ENCODE measurements at places on chromosomes 7 and 10. TPM values are rescaled to one million over a fixed set of nuclear protein-coding genes. Genes with fewer than 3 reads are reported as not detected.

LRRC72 gene
- total RNA-seq, result not detected

ATRNL1 gene
- 27.2 TPM for total RNA-seq

C7orf57 gene
- not detected for total RNA-seq

NUDT1 gene
- total RNA-seq, result 75.1 TPM

FAM3C gene
- total RNA-seq, result 110 TPM

SLC18A3 gene
- total RNA-seq, result 0.47 TPM

SLC26A3 gene
- total RNA-seq, result 6.6 TPM

CTAGE6 gene
- total RNA-seq, result 2.9 TPM

GRCh38 chr10:58291538-58292174 lies 22.7 kb downstream of the CISD1 start:
- DNase-seq, result peak; percentile 64

DNA sequence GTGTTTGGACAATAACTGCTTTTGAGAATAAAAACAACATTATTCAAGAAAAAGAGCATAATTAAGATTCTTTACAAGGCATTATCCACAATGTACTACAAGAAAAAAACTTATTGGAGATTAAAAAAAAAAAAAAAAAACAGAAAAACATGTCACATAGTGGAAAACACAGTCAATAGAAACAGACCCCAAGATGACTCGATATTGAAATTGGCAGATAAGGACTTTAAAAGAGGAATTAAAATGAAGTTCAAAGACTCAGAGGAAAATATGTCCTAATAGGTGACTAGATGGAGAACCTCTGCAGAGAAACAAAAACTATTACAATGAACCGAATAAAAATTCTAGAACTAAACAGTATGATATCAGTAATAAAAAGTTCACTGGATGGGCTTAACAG lies 248.9 kb downstream of the CALN1 start:
- no peak for DNase-seq

DNA sequence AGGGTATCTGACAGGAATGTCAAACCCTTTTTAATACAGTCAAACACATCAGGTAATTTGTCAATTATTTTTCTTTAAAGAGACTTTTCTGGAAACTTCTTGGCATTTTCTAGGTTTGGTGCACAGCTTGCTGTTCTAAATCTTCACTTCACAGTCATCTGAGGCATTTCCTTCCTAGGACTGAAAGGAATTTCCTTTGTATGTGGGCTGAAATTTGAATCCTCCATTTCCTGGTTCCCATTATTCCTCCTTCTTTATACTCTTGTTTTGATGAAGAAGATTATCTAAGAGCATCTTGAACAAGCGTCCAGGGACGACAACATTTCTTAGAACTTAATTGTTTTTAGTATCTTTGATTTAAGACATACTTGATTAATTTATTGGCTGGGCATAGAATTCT lies 24.9 kb downstream of the CALD1 start:
- DNase-seq, result no peak

DNA sequence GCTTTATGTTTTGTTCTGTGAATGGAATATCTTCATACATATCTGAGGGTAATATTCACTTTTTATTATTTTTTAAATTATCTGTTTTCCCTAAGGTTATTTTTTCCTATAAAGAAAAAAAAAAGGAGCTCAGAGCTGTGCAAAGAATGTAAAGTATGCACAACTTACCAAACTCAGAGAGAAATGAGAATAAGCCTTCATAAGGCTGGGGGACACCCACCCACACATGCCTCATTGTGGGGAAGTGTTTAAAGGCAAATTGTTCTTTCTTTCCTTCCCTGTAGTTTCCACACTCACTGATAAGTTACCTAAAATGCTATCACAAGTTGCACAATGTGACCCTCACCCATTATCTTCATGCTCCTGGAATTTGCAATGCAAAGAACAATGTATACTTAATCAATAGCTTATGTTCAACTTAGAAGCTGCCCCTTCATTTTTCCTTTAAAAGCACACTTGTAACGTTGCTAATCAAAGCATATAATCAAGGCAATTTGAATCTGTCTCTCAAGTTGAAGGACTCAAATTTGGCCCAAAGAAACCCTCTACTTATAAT lies 108.1 kb downstream of the GNAT3 start:
- DNase-seq, result no peak

DNA sequence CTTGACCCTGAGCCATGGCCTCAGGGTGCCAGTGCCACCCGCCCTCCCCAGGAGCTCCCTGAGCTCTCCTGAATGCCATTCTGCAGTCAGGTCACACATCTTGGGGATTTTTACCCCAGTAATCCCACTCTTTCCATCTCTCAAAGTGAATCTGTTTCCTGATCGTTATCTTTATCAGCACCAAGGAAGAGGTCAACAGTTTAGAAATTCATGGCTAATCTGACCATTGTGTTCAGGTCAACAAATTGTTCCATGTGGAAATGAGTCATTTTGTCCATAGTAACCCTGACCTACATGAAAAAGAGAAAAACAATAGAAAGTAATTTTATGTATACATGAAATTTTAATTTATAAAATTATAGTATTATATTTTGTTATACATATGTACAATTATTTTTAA lies 28.8 kb upstream of the ZNF488 start:
- DNase-seq, result no peak

- no peak for DNase-seq
Measured at GRCh38 chr7:6121141-6121540, 90.0 kb downstream of the ANKRD61 start.

- DNase-seq, result peak; percentile 53
Measured at GRCh38 chr7:87152897-87153641, 816 bp downstream of the DMTF1 start.

DNA sequence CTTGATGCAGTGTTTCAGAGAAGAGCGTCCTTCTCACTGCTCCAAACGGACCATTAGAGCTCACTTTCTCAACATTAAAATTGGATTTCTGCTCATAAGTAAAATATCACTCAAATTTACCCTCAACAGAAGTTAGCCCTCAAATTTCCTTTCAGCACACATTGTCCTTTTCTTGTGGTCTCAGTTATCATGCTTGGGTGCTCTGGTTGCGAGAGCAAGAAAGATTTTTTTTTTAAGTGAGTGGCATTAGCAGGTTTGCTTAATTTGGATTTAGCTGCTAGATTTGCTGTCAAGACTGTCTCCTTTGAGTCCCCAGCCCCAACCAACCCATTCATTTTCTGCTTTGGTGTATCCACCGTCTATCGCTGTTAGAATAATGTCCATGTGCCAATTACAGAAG lies 2.6 kb upstream of the CH25H start:
- no peak for DNase-seq

- peak; percentile 29 for DNase-seq
Measured at GRCh38 chr10:131577786-131578471, 266.4 kb upstream of the TCERG1L start.

DNA sequence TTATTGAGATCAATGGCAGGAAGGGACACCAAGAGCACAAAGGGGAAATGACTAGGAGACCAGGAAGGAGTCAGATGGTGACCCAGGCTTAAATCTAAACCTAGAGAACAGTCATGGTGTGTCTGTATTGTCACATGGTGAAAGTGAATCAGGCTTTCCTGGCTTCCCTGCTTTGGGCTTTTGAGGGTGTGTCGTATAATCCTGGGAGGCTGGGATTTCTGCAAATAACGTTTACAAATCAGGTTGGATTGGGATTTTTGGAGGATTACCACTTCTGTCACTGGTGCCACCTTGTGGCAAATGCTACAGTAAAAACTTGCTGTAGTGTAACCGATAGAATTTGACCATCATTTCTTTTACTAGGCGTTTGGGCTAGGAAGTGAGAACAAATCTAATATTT lies 502.6 kb downstream of the NRG3 start:
- no peak for DNase-seq

DNA sequence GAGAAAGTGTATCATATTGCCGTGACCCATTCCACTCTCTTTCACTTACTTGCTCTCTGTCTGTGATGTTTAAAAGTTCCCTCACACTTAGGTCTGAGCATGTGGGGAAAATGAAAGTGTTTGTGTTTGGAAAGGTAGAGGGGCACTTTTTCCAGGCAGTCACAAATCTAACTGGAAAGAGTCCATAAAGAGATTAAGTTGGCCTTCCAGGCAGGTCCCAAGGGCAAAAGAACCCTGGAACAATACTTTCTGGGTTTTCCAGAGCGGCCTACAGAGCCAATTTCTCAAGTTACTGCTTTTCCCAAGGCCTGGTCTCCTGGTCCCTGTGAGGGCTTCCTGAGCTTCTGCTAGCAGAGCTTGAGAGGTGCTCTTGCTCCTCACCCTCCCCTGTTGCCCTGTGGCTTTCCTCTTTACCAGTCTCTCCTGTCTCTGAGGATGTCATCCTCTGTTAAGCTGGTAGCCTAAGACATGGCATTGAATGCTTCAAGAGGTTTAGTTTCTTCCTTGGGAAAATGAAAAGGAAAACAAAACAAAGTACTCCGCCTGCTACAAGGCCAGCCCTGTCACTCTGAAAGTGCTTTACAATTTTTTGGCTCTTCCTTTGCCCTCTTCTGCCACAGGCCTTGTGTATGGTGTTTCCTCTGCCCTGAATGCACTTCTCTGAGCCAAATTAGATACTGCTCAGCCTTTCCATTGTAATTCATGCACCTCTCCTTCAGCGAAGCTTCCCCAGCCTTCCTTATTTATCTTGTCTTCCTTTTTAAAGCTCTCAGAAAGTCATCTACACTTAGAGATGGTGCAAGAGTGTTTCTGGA lies 20.1 kb downstream of the TES start:
- DNase-seq, result no peak

GRCh38 chr7:136741941-136742340 lies 126.5 kb upstream of the CHRM2 start:
- DNase-seq, result no peak

GRCh38 chr7:142030848-142031247 lies 35.2 kb downstream of the MGAM start:
- DNase-seq, result no peak

DNA sequence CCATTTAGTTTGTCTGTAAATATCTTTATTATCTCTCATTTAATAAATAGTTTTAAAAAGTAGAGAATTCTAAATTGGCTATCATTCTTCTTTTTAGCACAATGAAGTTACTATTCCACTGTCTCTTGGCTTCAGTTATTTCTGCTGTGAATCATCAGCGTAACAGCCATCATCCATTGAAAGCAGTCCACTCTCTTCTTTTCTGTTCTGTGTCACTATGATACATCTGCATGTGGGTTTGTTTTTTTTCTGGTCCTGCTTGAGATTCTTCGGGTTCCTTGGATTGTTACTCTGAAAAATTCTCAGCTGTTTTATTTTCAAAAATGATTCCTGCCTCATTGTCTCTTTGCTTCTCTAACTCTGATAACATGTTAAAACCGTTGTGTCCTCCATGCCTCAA lies 52.5 kb downstream of the CSGALNACT2 start:
- no peak for DNase-seq

DNA sequence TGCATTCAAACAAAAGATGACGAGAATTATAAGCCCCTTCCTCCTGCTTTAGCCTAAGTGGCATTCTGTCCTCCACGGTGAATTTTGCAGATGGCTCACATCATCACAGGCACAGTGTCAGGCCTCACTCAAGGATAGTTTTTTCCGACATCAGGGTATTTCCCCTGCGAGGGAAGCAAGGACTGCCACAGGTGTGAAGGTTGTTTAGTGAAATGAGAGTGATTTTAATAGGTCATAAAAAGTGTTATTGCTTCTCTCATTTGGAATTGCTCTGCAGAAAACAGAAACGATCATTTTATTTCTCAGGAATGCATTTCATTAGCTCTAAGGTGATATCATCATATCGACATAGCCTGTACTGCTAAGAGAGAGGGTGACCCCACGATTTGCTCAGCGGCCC lies 128.7 kb upstream of the LANCL2 start:
- DNase-seq, result no peak

- DNase-seq, result no peak
Measured at GRCh38 chr10:11853468-11853867, 30.3 kb downstream of the PROSER2 start.

DNA sequence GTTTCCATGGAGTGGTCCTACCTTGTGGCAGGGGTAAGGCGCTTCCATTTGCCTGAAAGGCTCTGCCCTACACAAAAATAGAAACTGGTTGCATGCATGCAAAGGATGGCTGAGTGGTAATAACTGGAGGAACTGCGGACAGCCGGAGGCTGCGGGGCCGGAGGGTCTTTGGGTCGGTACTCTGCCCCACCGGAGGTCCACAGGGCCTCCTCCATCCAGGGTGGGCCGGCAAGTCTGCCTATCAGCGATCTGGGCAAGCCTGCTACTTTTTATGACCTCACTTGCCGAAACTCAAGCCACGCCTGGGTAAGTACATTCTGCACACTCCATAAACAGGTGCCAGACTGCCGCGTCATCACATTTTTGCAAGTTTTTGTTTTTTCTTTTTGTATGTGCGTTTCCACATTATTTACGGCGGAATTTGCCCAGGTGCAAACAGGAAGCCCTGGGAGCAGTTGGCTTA lies 30.0 kb downstream of the TACC2 start:
- DNase-seq, result peak; percentile 61

GRCh38 chr10:114482480-114483304 lies 78.4 kb upstream of the AFAP1L2 start:
- DNase-seq, result no peak

GRCh38 chr10:60654813-60655464 lies 123.3 kb upstream of the CDK1 start:
- no peak for DNase-seq

GRCh38 chr7:85890244-85890811 lies 703.5 kb upstream of the SEMA3D start:
- DNase-seq, result no peak

All from Peyer's patch (tissue), 4 donors.